ENCODE measurements at places on chromosomes 7 and 10.

DNA sequence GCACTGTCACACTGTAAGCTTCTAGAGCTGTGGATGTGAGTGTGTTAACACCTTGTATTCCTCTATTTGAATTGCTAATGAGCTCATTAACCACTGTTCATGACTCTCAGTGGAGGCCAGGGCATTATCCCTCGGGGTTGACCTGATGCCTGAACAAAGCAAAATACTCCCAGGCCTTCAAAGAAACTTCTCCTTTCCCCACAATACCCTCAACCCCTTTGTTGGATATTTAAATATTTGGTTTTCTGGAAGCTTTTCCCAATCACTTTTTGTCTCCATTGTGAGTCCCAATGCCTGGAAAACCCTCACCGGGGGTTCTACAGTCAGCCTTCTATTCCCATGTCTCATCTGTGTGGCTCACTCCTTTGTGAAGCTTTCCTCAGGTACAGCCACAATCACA, 780.1 kb downstream of the PHTF2 start:
- DNase-seq, result no peak

DNA sequence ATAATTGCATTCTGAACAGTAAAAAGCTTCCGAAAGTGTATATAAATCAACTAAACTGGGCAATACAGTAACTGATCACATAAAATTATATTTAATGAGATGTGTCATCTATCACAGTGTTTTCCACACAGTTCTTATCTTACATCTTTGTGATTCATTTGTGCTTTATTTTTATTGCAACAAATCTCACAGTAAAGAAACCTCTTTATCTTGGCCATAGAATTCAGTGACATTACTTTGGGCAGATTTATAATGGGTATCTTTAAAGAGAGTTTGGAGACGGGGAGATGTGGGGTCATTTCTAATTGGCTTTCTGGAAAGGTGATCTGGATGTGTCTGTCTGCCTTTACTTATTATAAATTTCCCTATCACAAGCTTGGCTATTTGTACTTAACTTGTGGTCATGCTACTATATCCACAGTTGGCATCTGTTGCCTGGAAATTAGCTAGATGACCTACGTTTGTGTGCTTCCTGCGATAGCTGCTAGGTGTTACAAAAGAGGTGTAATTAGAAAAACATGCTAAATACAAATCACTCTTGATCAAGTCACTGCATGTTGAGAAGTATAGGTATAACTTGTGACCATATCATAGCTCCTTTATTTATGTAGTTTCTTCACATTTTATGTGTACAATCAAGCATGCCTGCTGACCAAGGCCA, 123.8 kb downstream of the ARID5B start:
- no peak for DNase-seq

GRCh38 chr7:78413568-78413967, 615.0 kb downstream of the PHTF2 start:
- DNase-seq, result no peak

GRCh38 chr10:49817845-49818244, 55.7 kb upstream of the OGDHL start:
- no peak for DNase-seq

- no peak for DNase-seq
These were observed 101.2 kb downstream of the NRP1 start for GRCh38 chr10:33233221-33233620.

DNA sequence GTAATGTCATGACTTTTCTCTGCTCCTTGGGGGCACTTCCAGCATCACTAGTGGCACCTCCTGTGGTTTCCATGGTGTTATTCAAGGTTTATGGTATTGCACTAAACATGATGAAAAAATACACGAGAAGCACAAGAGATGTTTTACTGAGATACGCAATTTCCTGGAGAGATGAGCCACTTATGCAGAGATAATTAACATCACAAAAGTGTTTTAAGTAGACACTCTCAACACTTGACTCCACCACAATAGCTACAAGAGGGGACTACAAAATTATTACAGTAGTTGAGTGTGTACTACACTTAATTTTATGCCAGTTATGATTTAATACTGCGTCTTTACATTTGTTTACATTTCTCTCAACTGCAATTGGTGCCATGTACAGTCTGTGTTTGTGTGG, 906.7 kb downstream of the DNAJB9 start:
- no peak for DNase-seq

DNA sequence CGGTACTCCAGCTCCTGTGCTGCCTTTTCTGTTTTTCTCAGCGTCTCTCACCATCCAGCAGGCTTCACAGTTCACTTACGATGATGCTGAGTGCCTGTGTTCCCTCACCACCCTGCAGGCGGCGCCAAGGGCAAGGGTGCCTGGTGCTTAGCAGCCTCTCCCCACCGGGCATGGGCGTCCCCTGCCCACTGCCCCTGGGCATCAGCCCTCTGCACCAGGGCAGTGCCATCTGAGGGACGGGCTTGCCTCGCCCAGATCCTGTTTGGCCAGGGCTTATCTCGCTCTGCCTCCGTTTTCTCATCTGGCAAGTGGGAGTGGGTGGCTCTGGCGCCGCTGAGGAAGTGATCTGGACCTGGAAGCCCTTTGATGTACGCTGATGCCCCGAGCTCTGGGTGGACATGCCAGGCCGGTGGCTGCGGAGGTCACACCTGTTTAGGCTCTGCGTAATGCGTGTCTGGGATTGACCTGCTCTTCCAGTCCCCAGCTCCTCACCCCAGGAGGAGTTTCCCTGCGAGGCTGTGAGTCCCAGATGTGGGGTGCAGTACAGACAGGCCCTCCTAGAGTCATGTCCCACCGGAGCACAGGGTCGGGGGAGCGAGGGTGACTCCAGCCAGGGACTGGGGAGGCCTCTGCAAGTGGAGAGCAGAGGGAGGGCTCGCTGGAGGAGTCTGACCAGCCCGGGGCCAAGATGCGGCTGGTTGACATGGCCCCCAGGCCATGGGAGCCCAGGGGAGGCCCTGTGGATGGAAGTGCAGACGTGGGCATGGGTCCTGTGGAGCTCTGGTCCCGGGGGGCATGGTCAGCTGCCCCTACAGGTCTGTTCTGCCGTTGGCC, 11.8 kb downstream of the TTYH3 start:
- DNase-seq, result no peak

- no peak for DNase-seq
These were observed 14.2 kb upstream of the POR start for GRCh38 chr7:75900617-75901315.

GRCh38 chr10:76624470-76624869, 1013.1 kb downstream of the KCNMA1 start:
- DNase-seq, result no peak

GRCh38 chr10:79128923-79129305, 60.1 kb downstream of the ZMIZ1 start:
- DNase-seq, result no peak

GRCh38 chr10:110209926-110210673, 2.7 kb downstream of the MXI1 start:
- DNase-seq, result peak; percentile 41

DNA sequence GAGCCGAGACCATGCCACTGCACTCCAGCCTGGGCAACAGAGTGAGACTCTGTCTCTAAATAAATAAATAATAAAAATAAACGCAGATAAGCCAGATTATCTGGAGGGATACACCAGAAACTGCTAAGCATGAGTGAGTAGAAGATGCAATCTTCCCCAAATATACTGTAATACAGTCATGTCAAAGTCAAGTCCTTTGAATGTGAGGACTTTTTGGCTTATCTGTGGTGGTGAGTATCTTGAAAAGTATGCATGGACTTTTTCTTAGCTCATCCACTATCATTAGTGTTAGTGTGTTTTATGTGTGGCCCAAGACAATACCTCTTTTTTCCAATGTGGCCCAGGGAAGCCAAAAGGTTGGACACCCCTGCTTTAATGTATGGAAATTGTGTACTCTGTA, 44.7 kb upstream of the PITRM1 start:
- DNase-seq, result no peak

GRCh38 chr10:86392723-86393094, 26.1 kb upstream of the GRID1 start:
- DNase-seq, result no peak

DNA sequence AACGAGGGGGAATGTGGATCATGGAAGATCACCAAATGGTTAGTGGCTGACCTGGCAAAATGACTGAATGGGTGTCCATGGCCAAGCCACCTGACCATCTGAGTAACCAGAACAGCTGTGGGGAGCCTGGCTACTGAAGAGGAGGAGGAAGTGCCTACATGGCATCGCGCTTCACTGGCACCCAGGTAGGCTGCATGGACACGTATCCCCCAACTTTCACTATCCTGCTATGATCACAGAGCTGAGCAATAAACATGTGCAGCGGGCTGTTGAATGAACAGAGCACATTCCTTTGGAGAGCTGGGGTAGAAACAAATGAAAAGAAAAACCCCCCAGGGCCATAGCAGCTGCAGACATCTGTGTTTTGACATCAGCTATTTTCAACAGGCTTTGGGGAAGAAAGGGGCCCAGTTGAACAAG, 6.5 kb downstream of the AKR1B1 start:
- no peak for DNase-seq

GRCh38 chr7:96359876-96360275, 38.0 kb upstream of the SLC25A13 start:
- no peak for DNase-seq

- no peak for DNase-seq
These were observed 153.4 kb downstream of the BICC1 start for GRCh38 chr10:58666024-58666423.

DNA sequence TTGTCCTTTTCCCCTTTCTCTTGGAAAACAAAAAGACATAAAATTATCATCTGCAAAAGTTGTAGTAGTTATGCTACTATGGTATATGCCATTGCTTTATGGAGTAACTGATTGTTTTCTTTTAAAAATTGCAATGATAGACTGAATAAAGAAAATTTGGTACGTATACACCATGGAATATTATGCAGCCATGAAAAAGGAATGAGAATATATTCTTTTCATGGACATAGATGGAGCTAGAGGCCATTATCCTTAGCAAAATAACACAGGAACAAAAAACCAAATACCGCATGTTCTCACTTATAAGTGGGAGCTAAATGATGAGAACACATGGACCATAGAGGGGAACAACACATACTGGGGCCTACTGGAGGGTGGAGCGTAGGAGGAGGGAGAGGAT, 538.8 kb downstream of the PLXDC2 start:
- no peak for DNase-seq

GRCh38 chr10:118311505-118311904, 30.6 kb downstream of the FAM204A start:
- DNase-seq, result no peak

- no peak for DNase-seq
These were observed 90.8 kb downstream of the ZFAND4 start for GRCh38 chr10:45581582-45582385.

GRCh38 chr10:119420950-119421875, 121.3 kb downstream of the RGS10 start:
- no peak for DNase-seq

DNA sequence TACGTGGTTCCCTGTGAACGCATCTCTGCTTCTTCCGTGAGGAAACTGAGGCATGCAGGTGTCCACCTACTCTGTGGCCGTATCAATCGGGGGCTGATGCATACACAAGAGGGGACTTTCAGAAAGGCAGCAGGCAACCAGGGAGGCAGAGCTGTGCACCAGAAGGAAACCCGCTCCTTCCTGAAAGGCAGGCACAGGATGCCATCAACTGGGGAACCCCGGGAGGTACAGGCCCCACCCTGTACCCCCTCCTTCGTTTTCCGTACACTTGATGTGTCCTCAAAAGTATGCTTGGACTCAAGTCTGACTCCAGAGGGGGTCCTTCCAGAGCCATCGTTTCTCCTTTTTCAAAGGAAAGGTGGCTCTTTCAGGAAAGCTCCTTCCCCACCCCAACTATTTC, 59.5 kb downstream of the ASB13 start:
- DNase-seq, result no peak

DNA sequence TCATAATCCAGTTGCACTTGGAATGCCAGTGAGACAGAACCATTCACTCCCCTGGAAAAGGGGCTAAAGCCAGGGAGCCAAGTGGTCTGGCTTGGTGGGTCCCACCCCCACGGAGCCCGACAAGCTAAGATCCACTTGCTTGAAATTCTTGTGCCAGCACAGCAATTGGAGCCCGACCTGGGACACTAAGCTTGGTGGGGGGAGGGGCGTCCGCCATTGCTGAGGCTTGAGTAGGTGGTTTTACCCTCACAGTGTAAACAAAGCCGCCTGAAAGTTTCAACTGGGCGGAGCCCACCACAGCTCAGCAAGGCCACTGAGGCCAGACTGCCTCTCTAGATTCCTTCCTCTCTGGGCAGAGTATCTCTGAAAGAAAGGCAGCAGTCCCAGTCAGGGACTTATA, 200.7 kb upstream of the NPSR1 start:
- no peak for DNase-seq

DNA sequence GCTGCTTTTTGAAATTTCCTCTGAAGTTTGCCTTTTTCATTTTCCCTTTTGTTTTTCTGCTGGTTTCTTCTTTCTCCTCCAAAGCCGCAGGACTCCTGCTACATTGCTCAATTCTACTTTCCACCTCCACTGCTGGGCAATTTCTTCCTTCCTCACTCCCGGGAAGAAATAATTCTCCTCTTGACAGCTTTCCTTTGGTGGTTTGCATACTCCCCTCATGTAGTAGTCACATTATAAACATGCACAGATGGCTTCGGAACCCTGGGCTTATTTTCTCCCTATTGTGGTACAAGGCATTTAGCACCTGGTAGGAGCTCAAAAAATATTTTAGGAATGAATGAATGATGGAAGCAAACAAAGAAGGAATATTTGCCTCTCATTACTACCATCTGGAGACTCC, 977.2 kb downstream of the LRMDA start:
- no peak for DNase-seq

DNA sequence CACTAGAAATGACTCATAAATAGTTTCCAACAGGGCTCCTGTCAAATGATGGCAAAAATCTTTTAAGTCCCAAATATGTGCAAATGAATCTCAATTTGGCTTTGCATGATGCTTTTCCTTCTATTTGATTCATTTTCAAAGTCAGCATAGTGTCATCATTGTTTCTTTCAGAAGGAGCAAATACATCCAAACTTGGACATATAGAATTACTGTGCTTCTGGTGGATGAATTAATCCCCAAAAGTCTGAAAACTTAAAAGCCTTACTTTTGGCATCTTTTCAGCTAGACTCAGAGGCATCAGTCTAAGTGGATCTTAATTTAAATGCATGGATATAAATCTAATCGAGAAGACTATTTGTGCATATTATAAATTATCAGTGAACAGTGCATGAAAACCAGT, 578.1 kb upstream of the FZD8 start:
- DNase-seq, result no peak

GRCh38 chr10:11530806-11531205, 80.6 kb downstream of the USP6NL start:
- DNase-seq, result no peak

GRCh38 chr10:110916554-110917346, 2.2 kb downstream of the BBIP1 start:
- no peak for DNase-seq

DNA sequence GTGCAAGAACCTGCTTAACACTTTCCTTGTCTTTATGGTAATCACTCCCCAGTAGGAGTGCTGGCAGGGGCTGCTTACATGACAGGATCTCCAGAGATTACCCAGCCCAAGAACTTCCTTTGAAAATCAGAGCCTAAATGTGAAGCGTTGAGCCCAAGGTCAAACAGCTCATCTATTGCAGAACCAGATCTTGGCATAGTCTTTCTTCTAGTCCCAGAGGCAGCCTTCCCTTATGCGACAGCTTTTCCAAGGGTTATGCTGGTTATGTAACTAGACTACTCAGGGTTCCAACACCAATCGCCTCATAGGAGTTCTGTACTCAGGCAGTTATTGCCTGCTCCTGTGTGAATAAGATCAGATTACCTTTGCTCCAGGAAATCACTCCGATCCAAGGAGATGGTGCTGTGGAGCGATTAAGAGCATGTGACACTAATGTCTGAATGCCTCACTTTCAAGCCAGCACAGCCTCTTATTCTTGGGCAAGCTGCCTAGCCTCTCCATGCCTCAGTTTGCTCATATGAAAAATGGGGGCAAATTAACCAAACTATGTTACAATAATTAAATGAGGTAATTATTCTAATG, 8.4 kb upstream of the LGI1 start:
- DNase-seq, result no peak
